G401 (cell line): ENCODE measurements at places on chromosomes 2 and 18.
A peak's percentile ranks its signal among the peaks of the same experiment; 100 is the strongest.

DNA sequence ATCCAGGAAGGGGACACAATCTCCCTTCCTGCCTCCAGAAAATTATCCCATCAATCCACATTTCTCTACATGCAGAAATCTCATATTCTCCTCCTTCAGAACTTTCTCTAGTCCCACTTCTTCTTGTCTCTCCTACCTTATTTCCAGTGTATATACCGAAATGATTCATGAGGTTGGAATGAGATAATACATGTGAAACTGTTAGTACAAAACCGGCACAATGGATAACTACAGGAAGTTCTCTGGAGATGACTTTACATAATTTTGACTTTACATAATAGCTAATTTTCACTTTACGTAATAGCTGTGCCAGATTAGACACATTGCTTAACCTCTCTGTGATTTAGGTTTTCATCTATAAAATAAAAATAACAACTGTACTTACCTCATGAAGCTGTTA, 801.3 kb downstream of the ERBB4 start:
- no peak for DNase-seq

DNA sequence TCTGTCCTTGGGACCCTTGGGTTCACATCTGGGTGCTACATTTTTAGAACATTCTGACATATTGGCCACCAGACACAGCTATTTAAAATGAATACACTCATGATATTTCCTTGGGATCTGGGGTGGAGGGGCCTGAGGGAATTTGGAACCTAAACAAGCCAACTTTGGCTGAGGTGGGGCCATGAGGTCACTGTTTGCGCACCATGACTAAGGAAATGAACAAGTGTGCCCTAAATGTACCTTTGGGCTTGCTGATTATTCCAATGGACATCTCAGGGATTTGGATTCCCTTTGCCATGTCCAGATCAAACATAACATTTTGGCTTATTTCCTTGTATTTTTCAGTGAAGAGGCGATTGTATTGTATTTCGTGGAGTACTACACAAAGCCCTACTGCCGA, 80.5 kb upstream of the SEC11C start:
- DNase-seq, result no peak

DNA sequence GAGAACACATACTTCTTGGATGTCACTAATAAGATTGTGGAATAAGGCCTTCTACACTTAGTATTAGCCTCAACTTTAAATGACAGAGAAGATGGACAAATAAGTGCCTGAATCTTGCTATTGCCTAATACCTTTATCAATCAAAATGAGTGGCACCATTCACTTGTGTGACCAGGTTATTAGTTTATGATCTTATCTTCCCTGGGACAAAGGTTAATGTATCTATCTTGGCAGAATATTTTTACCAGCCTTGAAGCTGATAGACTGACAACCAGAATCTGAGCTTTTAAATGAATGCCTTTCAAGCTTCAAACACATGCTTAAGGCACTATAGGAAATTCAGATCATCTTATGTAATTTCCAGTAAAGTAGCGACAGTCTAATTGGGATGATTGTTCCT, 202.9 kb downstream of the CCDC85A start:
- no peak for DNase-seq

DNA sequence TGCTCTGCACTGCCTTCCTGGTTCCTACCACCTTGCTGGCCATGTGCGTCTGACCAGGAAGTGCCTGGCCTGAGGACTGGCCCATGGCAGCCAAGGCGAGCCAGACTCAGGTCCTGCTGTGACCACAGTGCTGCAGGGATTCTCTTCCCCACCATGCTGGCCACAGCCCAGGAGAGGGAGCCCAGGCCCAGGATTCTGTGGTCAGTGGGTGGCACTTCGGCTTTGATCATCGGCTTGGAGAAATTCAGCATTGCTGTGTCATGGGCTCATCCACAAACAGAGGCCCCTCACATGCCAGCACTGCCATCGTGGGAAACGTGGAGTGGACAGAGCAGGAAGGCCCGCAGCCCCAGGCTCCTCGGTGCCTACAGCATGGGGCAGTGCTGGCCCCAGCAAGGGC, 211.6 kb downstream of the SEPTIN10 start:
- no peak for DNase-seq

GRCh38 chr2:179622112-179622511, 239.3 kb downstream of the ZNF385B start:
- DNase-seq, result no peak

DNA sequence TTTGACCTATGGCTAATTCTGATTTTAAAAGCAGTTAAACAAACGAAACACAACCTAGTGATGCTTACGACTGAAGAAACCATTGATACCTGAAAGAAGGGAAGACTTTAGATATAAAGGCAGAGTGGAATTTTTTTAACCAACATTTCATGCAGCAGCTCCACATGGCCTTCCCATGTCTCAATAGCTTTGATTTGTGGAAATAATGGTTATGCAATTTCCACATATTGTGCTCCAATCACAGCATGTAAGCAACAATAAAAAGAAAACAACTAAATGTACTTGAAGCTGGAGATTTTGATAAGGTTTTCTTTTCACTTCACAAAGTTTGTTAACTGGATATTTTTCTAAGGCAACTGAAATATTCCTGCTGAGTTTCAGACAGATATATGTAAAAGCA, 82.0 kb upstream of the SLC39A10 start:
- DNase-seq, result no peak

DNA sequence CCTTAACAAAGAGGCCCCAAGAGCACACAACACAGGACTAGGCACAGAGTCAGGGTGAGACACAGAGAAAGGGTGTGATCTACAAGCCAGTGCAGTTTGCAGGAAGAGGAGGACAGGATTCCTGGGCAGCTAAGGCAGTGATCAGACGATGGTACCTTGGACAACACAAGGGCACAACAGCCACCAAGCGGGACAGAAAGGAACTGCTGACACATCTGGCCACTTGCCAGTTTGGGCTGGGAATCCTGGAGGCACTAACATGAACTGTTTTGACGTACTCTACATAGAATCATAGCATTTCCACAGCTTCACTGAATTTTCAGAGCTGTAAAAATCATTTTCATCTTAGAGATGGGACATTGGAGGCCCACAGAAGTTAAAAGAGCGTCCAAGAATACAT, 221.5 kb upstream of the SLC35G4 start:
- DNase-seq, result peak; percentile 4

- DNase-seq, result no peak
Measured at GRCh38 chr2:83730223-83730622, 728.9 kb downstream of the SUCLG1 start.

GRCh38 chr18:11994336-11994702, 13.0 kb downstream of the IMPA2 start:
- no peak for DNase-seq

DNA sequence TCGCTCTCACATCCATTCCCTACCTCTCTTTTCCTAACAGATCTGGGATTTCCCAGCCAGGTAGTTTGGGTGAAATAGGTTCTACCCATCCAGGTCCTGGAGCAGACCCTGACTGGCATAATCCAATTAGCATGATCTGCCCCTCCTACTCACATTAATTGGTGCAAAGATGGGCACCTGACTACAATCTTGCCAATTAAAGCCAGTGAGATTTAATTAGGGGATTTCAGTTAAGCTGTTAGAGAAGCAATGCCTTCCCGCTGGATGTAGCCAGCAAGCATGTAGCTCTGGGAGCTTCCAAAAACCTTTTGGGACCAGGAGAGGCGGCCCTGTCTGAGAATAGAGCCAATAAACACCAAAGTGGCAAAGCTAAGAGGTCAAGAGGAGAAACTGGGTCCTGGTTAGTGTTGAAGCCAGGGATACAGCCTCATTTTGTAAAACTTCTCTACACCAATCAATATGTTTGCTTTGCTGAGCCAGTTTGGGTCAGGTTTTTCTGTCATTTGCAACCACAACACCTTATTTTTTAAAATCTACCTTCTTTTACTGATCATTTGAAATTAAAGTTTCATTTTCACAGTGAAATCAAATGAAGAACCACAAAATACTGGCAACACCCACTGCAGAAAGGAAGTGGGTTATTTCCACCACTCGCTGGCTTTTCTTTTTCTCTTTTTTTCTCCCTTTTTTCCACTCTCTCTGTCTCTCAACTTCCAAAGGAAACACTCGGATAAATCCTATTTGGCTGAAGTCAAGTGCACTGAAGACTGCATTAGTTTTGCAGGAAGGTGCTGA, 3.2 kb upstream of the TTC39C start:
- no peak for DNase-seq

DNA sequence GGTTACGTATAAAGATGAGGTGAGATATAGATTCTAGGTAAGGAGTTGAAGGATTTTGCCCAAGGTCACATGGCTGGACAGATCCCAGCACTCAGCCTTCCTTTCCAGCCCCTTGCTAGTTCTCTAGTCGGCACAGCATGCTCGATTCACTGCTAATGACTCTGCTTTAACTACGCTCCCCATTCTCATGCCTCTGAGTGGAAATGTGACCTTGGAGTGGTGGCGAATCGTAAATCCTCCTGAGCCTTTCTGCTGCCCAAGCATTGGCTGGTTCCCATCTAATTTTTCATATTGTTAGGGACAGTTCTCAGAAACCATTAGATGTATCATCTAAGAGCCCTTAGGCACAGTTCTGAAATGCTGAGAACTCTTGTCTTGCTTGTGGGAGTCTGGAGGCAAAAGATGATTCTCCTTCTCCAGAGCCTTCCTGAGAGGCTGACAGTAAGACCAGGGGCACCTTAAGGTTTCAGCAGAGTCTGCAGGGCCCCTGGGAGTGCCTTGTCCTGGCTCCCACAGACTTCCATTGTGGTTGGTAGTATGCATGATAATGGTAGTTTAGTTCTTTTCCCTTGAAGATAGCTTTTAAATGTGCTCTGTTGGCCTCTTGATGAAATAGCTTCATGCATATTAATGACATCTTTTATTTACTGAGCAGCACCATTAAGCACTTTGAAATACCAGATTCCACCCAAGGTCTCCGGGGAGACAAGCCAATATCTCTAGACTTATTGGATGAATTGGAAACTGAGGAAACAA, 377.8 kb upstream of the SLC14A2 start:
- no peak for DNase-seq

- DNase-seq, result no peak
Measured at GRCh38 chr18:10948421-10948820, 200.9 kb downstream of the PIEZO2 start.

DNA sequence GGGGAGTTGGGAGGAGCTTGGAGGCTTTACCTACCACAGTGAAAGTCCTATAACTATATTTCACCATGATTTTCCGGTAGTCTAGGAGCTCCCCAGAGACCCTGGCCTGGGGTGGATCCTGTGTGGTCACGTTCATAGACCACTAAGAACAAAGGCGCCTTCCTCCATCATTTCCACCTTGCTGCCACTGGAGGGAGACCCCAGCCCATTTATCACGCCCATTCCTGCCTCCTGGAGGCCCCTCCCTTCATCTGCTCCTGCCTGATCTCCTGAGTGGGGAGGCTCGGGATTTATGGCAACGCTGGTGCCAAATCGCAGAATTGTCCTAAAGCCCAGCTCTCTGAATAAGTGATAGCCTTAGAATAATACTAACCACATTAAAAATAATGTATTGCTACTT, 507.6 kb upstream of the SPHKAP start:
- DNase-seq, result no peak

DNA sequence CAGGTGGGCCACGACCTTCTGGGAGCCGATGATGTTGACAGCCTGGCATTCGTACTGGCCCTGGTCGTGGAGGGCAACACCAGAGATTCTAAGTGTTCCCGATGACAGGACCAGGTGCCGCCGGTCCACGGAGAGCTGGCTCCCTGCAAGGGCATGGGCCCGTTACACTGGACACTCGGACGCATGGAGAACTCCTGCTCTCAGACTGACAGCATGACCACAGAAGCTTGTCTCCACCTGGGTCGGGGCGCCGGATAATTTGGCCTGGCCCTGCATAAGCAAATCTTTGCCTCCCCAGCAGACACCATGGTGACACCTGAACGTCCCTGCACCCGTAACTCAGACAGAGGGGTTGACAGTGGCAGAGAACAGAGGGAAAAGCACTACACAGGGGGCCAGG, 80.7 kb downstream of the PXDN start:
- no peak for DNase-seq

GRCh38 chr2:235085476-235085875, 133.7 kb downstream of the SH3BP4 start:
- no peak for DNase-seq

GRCh38 chr2:120568975-120569268, 166.7 kb upstream of the GLI2 start:
- no peak for DNase-seq

- DNase-seq, result no peak
Measured at GRCh38 chr18:3552305-3552704, 102.3 kb downstream of the TGIF1 start.
